ENCODE measurements at places on chromosomes 5 and 9. TPM values are rescaled to one million over a fixed set of nuclear protein-coding genes. Genes with fewer than 3 reads are reported as not detected.

The TMEM174 gene
- not detected for total RNA-seq

The IL6ST gene
- total RNA-seq, result 164 TPM

The SHISAL2B gene
- not detected for total RNA-seq

The SNCB gene
- total RNA-seq, result 0.39 TPM

The PHF24 gene
- total RNA-seq, result 0.49 TPM

DNA sequence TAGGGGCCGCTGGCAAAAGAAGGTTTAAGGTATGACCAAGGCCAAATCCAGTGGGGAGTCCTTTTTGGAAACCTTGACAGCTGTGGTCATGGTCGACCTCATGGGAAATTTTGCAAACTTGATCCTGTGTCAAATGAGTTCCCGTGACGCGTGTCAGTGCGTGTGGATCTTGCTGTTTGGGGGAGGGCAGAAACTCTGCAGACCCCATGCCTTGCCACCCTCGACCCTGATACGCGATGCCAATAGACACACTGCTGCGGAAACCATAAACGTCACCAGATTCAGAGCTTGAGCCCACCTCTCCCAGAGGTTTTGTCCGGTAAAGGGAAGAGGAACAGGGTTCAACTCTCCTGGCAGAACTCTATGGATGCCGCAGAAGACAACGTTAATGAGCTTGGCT is 104.7 kb downstream of the ADAMTS2 start:
- no peak for DNase-seq

GRCh38 chr5:128259607-128260021 is 176.0 kb downstream of the SLC12A2 start:
- no peak for DNase-seq

DNA sequence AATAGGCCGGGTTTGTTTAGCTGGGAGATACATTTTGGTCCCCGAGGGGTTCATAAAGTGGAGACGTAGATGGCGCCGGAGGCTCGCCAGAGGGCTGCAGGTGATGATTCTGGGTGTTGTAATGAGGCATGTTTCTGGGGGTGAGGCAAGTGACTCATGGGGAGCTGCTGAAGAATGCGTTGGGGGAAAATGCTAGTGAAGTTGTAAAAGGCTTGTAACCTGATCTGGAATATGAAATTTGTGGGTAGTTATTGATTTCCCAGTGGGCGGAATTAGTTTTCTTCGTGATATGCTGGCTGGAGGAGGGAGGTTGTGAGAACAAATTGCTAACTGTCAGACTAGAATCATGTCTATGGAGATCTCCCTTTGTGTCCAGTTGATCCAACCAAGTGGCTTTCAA is 158.3 kb downstream of the DOCK2 start:
- DNase-seq, result no peak

GRCh38 chr9:93656426-93657239 is 80.2 kb downstream of the PHF2 start:
- no peak for DNase-seq

- no peak for DNase-seq
These were observed at the start of gene CARD6 for GRCh38 chr5:40841068-40841805. CARD6 (plus strand) TSS chr5:40841367; CDS start chr5:40841383, 16 bp downstream.

DNA sequence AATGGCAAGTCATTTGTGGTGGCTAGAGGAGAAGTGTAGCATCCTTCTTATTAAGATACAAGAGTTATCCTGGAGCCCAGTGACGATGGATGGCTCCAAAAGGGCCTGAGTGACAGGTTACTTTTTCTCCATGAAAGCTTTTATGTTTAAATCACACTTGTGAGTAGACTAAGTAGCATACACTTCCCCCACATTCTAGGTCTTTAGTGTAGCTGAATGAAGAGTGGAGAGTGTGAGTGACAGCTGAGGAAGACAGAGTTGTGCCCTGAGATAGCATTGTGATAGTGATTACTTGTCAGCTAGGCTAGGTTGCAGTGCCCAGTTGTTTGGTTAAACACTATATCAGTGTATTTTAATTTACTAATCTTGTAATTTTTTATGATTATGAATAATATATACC is 337.8 kb downstream of the TENT4A start:
- no peak for DNase-seq
